ENCODE measurements at places on chromosomes 5 and 9.

- no peak for DNase-seq
These were observed 1054.9 kb downstream of the PTPRD start for GRCh38 chr9:9557804-9558334.

DNA sequence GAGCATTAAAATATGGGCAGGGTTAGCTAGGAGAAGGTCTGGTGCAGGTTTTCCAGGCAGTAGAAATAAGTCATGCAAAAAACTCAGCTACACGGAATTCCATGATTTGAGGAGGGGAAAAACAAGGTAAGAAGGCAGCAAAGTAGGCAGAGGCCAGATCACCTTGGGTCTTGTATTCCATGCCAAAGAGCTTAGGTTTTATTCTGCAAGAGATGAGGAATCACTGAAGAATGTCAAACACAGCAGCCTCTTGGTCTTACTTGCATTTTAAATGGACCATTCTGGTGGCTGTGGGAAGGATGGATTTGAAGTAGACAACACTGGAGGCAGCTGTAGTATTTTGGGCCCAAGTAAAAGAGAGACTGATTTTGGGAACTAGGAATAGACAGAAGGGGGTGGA lies 8.6 kb downstream of the TRPM3 start:
- DNase-seq = no peak

DNA sequence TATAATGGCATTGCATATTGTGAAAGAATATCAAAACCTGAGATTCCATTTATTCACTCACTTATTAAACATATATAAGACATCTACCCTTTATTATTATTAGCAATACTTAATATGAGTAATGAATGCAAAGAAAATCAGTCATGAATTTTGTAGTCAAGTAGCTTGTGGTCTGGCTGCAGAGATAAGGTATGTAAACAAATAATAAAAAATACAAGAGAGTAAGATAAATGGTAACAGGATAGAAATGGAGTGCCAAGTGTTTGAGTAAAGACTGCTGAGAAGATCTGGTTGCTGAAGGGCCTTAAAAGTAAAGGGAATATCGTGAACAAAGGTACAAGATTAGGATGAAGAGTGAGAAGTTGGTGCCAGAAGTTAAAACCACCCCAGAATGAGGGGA lies 18.4 kb downstream of the TRIM32 start:
- no peak for DNase-seq

GRCh38 chr9:32635362-32635761 lies at the start of gene TAF1L:
TSS of gene TAF1L (minus strand) at chr9:32635669. CDS start at chr9:32635579, 90 bp downstream.
- DNase-seq = no peak

GRCh38 chr5:136811086-136811485 lies 445.7 kb upstream of the TRPC7 start:
- DNase-seq = no peak

DNA sequence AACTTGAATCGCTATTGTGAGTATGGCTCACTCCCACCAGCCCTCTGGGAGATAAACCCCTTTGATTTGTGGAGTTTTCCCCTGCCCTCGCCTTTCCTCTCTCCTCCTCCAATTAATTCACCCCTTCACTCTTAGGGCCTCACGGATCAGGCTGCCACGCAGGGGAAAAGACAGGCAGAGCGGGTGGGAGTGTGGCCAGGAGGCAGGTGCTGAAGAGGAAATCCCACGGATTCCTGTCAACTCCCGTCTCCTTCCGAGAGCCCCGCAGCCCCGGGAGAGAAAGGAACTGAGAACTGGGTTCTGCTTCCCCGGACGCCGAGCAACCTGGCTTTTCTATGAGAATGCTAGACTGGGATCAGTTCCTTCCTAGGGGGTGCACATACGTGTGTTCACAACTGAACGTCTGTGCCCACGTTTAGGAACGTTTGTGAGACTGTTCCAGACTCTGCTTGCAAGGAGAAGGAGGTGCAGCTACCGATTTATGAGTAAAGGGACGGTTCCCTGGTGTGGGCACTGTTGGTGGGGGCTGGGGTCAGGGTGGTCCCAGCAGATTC lies 314.5 kb upstream of the TLE4 start:
- no peak for DNase-seq

- no peak for DNase-seq
These were observed 386.0 kb upstream of the KLF4 start for GRCh38 chr9:107875571-107875980.

GRCh38 chr9:114811966-114812636 lies 6.3 kb upstream of the TNFSF15 start:
- no peak for DNase-seq

- DNase-seq = peak; percentile 10
These were observed 127.0 kb upstream of the PALM2AKAP2 start for GRCh38 chr9:109652971-109653370.

- no peak for DNase-seq
These were observed 42.9 kb downstream of the MEGF10 start for GRCh38 chr5:127333483-127333882.

DNA sequence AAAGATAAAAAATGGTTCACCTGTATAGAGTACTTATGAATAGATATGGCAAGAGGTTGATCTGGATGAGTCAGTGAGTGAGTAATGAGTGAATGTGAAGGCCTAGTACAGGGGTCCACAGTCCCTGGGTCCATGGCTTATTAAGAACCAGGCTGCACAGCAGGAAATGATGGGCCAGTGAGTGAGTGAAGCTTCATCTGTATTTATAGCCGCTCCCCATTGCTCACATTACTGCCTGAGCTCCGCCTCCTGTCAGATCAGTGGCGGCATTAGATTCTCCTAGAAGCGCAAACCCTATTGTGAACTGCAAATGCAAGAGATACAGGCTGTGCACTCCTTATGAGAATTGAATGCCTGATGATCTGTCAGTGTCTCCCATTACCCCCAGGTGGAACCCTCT lies 307.7 kb upstream of the ZNF608 start:
- no peak for DNase-seq

DNA sequence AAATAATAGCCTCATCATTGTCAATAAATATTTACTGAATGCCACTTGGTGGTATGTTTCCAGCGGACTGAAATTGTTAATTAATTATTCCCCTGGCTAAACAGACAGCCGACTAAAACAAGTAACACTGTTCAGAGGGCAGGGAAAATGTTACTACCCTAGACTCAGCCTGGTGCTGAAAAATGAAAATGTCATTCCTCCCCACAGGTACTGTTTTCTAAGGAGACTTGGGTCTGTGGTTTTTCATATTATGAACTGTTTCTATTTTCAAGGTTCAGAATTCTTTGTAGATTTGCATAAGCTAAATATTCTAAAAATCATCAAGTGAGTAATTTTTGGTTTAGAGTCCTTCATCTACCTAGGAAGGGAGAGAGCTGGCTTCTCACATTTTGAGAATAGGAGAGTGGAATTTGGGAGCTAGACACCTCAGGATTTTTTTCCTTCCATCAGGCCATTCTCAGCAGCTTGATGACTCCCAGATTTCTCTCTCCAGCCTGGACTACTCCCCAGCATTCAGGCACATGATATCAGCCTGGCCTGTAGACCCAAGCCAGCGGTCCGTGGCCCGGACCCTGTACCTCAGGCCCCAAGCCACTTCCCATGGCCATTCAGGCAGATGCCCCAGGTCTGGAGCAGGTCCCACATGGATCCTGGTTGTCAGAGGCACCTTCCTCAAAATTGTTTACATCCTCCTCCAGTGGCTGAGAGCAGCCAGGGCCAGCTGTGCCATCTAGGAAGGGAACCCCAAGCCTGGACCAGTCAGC lies 24.4 kb downstream of the BHMT start:
- no peak for DNase-seq

- peak; percentile 74 for DNase-seq
These were observed 290.0 kb downstream of the ACTL7B start for GRCh38 chr9:108565651-108566378.

GRCh38 chr9:116027951-116028350 lies 125.6 kb upstream of the PAPPA start:
- DNase-seq = no peak

DNA sequence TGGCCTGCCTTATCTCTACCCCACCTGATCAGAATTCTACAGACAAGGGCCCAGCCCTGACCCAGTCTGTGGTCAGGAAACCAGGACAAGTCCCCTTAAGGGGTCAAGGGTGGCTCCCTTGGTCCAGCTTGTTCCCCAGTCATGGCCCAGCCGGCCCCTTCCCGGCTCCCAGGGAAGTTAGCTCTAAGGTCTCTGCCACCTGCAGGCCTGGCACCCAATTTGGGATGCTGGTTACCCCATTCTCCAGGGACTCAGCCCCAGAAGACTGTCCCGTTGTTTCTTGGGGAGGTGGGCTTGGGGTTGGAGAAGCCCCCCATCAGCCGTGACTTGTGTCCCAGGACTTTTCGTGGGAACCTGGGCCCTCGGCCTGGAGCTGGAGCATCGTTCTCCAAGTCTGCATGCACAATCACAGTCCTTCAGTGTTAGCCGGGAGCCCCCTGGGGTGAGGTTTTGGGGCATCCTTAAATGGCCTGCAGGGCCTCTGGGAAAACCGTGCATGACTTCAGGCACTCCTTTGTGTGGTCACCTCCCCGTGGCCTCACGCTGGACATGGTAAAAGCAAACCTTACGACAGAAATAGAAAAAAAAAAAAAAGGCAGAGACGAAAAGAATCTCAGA lies 150.8 kb upstream of the PHYKPL start:
- no peak for DNase-seq

DNA sequence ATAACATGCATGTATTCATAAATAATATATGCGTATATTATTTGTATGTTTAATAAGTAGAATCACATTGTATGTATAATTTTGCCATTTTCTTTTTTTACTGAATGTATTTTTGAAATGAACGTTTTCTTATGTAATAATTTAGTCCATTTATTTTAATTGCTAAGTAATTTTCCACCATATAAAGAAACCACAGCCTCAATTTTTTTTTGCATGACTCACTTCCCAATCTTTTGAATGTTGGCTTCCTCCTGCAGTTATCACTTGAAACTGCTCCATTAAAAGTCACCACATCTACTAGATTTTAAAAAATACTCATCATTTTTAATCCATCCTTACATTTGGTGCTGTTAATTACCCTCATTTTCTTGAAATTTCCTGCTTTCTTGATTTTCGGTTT lies 363.3 kb upstream of the MEF2C start:
- no peak for DNase-seq

GRCh38 chr9:27726244-27727081 lies 153.2 kb upstream of the C9orf72 start:
- peak; percentile 43 for DNase-seq

DNA sequence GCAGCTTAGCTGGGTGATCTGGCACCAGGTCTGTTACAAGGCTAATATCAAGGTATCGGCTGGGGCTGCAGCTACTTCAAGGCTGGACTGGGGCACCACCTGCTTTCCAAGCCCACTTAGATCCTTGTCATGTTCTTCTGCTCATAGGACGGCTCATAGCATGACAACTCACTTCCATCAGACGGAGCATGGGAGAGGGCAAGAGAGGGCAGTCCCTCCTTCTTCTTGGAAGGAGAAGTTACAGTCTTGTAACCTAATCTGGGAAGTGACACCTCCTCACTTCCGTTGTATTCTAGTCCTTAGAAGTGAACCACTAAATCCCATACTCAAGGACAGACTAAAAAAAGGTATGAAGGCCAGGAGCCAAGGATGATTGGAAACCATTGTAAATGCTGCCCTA lies 258.2 kb downstream of the MAST4 start:
- no peak for DNase-seq

GRCh38 chr9:84492366-84493159 lies 152.0 kb upstream of the SLC28A3 start:
- DNase-seq = no peak

DNA sequence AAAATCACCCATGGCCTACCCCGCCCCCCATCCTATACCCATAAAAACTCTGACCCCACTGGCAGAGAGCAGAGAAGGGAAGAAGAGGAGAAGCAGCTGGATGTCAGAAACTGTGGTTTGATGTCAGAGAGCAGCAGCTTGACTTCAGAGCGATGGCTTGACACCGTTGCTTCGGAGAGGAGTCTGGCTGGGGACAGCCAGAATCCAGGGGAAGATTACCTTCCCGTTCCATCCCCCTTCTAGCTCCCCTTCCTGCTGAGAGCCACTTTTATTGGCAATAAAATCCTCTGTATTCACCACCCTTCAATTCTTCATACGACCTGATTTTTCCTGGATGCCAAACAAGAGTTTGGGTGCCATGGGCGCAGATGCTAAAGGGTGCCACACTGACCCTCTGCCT lies 138.0 kb downstream of the DCP2 start:
- DNase-seq = no peak

- no peak for DNase-seq
These were observed 25.9 kb downstream of the NDFIP1 start for GRCh38 chr5:142134331-142135010.

DNA sequence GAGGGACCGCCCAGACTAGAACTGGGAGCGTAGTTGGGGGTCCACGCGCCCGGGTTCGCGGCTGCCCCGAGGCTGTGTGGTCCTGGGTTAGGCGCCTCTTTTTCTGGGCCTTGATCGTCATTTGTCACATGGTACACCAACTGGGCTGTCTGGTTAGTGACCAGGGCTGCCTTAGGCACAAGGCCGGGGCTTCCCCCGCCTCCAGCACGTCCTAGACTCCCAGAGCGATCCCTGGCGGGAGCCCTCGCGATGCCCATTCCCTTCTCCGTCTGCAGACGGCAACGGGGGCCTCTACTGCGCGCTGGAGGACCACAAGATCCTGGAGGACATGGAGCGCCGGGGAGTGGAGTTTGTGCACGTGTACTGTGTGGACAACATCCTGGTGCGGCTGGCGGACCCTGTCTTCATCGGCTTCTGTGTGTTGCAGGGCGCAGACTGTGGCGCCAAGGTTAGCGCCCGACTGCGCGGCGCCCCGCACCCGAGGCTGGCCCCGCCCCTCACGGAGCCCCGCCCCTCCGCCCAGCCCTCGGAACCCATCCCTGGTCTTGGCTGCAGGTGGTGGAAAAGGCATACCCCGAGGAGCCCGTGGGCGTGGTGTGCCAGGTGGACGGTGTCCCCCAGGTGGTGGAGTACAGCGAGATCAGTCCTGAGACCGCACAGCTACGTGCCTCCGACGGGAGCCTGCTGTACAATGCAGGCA lies 1.5 kb downstream of the UAP1L1 start:
- no peak for DNase-seq

GRCh38 chr5:140631831-140632365 lies 1.1 kb downstream of the CD14 start:
- no peak for DNase-seq

DNA sequence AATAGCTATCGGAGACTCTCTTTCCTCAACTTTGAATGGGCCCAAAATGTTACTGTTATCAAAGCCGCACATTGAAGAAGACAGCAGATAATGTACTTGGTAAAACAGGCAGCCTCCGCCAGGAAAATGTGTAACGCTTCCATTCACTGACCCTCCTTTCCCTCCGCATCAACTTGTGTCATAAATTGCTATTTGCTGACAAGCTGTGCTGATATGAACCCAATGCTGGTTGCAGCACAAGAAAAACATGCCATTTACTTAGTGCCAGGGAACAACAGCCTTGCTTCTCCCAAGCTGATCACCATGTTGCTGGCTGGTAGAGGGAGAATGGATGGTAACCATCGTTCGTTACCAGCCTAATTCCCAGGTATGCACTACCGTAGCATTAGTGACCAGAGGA lies 162.6 kb upstream of the PPP1R2B start:
- no peak for DNase-seq
